ENCODE measurements at places on chromosomes 4 and X. TPM values are rescaled to one million over a fixed set of nuclear protein-coding genes. Genes with fewer than 3 reads are reported as not detected.

Gene SORBS2
- total RNA-seq = 828 TPM

Gene ATP1B4
- total RNA-seq = not detected

Gene SORCS2
- total RNA-seq = 1.1 TPM

- DNase-seq = no peak
Observed at GRCh38 chr4:158903472-158904043, 134.7 kb downstream of the FNIP2 start.

DNA sequence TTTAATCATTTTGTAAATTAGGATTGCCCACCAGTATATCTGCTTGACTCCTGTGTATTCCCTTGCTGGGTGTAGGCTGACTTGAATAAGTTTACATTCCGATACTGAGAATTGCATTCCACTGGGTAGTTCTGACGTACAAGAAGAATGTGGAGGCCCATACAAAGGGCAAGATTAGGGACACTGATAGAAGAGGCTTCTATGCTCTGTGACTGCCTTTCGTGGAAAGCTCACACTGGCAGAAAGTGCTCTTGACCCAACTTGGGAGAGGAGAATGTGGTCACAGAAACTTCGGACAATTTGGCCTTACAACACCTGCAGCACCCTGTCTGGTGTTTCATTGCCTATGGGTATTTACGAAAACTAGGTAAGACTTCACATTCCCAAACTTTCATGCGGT lies 126.3 kb downstream of the RAPGEF2 start:
- DNase-seq = no peak

GRCh38 chr4:18318682-18319388 lies 297.3 kb upstream of the LCORL start:
- peak; percentile 70 for DNase-seq

DNA sequence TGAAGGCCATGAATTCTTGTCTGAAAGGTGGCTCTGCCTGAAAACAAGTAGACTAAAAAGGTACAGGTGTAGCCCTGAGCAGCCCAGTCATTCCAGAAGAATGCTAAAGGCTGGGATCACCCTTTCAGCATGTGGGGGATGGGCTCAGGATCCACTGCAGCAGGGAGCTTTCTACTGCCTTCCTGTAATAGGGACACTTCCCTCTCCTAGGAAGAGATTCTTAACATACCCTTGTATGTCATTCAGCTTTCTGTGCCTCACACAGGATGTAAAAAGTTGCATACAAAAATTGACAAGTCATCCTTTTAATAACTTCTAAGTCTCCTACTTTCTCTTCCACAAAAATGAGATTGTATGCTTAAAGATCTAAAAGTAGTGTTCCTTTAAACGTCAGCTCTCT lies 123.3 kb downstream of the ZNF518B start:
- DNase-seq = no peak

DNA sequence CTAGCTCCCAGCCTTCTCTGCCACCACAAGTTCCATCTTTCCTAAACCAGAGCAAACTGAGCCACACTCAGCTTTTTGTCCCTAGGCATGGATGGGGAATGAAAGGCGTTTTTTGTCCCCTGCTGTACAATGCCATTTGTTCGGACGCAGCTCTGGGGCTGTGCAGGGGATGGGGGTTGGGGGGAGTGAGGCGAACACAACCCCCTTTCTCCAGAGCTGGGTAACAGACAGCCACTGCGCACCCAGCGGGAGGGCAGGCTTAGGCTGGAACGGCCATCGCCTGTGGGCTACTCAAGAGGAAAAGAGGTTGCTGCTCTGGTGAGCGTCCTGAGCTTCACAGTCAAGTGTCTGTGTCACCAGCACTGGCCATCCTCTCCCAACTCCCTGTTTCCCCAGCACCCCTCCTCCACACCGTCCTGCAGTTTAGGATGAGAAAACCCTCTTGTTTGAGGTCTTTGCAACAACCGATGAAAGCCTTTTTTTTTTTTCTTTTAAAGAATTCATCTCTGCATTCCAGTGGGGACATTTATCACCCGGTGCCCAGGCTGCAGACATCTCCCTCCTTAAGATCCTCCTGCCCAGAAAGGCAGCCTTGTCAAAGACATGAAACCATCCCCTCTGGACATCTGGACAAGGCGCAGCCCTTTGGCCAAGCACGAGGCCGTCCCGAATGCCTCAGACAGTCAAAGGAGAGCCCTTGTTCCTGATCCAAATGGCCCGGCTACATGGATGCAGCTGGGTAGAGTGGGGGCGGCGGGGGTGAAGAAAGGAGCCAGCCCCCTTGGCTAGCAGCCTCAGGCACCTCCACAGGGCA lies 419.6 kb downstream of the BCOR start:
- no peak for DNase-seq

DNA sequence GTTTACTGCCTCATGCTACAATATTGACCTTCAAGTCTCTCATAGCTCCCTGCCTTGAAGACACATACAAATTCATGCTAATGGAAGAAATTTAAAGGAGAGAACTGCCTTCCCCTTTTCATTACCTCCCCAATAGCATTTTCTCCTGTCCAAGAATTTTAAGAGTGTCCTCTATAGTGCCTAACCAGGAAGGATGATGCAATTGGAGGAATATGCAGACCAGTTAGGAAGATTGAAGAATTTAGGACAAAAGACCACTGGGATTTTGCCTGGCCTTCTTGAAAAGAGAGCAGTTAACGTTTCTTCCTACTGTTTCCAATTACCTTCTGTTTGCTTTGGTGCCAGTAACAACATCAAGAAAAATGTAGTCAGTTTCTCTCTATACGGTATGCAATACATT lies 443.9 kb downstream of the INPP4B start:
- no peak for DNase-seq
